Activated naive CD4-positive, alpha-beta T cell treated with anti-CD3 and anti-CD28 coated beads, Interleukin-2, amount 50 U/mL, for 72 hours (primary cell): ENCODE measurements at places on chromosomes 5 and 9.

DNA sequence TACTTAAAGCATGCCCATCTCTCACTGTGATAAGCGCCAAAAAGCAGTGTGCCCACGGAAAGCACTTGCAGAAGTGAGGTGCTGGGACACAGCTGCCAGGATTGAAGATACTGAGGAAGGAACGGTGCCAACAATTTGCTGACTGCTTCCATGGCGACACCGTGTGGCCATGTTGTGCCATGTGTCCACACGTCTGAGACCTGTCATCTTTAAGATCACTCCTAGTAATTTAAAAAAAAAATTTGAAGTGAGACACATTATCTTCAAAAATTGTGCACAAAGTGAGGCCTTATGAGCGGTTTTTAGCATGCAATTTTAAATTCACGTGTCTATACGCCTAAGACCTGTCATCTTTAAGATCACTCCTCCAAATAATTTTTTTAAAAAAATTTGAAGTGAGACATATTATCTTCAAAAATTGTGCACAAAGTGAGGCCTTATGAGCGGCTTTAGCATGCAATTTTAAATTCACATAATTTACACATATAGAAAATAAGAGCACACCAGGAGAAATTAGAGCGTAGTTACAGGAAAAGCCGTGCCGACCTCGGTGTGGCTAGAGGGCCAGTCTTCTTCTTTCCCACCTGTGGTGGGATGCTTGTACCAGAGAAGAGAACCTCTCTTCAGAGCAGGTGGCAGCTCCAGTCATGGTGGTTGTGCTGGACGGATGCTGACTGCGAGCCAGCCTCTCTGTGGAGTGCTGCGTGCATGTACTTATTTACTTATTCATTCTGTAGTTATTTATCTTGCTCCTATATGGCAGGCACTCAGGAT is 21.4 kb upstream of the FLT4 start:
- peak; percentile 56 for DNase-seq

- no peak for DNase-seq
Measured at GRCh38 chr5:12480487-12480886, 576.2 kb upstream of the CTNND2 start.

- no peak for DNase-seq
Measured at GRCh38 chr5:146068206-146068605, 37.2 kb downstream of the PLAC8L1 start.

- no peak for DNase-seq
Measured at GRCh38 chr5:174501461-174502069, 222.8 kb upstream of the MSX2 start.

DNA sequence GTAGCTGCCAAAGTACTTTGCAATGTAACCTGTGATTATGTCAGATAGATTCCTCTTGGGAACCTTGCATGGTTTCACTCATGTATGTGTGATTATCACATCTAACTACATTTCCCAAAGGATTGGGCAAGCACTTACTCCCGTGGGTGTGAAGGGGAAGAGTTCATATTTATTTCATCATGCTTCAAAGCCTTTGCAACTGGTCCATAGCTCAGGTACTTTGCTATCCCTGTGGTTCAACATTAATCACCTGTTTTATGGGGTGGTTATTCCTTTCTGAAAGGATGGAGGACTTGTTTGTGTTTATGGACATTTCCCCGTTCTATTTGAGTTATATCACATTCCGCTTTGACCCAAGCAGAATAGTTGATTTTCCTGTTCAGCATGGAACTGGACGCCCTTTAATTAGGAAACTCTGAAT is 13.6 kb upstream of the ERMP1 start:
- DNase-seq = no peak

DNA sequence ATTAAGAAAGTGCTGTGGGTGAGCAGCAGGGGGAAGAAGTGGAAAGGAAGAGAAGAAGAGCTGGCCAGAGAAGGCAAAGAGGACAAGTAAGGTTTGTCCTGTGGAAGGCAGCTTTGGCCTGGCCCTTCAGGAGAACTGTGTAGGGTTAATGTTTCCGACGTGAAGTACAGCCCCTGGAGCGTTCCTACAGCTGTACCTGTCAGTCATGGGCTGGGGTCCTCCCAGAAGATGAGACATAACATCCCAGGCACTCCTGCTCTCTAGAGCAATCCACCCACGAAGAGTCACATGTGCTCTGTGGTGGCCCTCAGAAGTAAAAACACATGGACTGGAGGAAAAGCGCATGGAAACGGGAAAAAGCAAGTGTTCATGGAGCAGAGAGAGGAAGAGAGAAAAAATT is 237.4 kb downstream of the CAAP1 start:
- DNase-seq = no peak

DNA sequence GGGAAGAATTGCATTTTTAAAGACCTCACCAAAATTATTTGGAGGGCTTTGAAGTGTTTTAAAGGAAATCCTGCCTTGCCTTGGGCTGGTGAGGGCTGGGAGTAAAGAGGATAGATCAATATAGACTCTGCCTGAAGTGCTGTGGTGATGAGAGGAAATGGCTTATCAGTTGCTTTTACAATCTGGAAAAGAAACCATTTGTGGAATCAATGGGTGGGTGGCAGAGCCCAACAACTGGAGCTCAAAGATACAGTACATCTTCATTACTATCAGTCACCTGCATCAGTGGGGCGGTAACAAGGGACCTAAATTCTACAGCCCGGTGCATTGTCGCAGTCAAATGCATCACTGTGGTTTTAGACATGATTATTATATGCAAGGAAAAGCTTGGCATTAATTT is 41.5 kb upstream of the HMHB1 start:
- no peak for DNase-seq

DNA sequence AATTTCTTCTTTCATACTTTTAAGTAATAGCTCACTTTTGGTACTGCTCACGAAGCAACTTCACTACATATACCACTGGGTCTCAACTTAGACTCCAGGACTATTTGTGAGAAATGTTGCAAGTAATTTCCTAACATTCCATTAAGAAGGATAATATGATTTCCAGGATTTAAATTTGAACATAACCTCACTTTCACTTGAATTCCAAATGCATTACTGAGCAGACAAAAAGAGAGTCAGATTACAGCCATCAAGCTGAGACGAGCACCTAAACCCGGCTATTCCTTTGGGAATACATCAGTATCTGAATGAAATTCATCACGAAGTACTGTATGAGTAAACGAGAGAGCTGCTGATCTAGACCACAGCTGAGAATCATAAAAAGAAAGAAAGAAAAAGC is 47.3 kb downstream of the LIFR start:
- DNase-seq = no peak

DNA sequence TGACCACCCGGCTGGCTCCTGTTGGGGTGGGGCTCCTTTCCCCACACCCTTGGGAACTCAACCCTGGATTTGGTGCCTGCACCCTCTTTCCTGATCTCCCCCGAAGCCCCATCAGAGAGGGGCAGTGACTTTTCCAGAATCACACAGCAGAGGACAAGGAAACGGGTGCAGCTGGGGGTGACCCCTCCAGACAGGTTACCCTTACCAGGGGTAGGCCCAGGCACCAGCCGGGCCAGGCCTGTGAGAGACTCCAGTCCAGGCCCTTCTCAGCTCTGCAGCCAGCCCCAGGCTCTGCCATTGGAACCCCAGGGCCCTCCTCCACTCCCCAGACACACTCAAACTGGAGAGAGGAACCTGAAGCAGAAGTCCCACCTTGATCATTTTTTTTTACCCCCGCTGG is 19.0 kb upstream of the PHYHD1 start:
- DNase-seq = no peak
